Skin of body (tissue), 3 donors: ENCODE measurements at places on chromosomes 4 and X. TPM values are rescaled to one million over a fixed set of nuclear protein-coding genes. Genes with fewer than 3 reads are reported as not detected.

Gene CDKL2
- 0.49 TPM for total RNA-seq

Gene TBX22
- not detected for total RNA-seq

Gene CDS1
- total RNA-seq: 9.9 TPM

Gene RNF150
- total RNA-seq: 15.0 TPM

Gene NPY5R
- 0.20 TPM for total RNA-seq
